Thyroid gland (tissue), 4 donors: ENCODE measurements at places on chromosomes 4 and X. TPM values are rescaled to one million over a fixed set of nuclear protein-coding genes. Genes with fewer than 3 reads are reported as not detected.

GRCh38 chr4:87108142-87108546 lies 112.3 kb downstream of the KLHL8 start:
- DNase-seq = peak; percentile 69

DNA sequence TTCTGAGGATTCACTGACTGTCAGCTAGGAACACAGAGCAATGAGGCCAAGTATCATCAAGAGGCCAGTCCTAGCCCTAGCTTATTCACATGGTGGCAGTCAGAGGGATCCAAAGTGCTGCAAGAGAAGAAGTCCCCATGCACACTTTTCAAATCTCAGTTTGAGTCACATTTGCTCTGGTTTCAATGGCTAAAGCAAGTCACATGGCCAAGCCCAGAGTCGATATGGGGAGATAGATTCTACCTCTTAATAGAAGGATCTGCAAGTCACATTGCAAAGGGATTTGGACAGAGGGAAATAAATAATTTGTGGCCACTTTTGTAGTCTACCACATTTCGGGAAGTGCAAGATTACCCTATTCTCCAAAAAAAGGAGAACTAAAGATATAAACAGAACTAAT lies 3.7 kb upstream of the LCORL start:
- no peak for DNase-seq

DNA sequence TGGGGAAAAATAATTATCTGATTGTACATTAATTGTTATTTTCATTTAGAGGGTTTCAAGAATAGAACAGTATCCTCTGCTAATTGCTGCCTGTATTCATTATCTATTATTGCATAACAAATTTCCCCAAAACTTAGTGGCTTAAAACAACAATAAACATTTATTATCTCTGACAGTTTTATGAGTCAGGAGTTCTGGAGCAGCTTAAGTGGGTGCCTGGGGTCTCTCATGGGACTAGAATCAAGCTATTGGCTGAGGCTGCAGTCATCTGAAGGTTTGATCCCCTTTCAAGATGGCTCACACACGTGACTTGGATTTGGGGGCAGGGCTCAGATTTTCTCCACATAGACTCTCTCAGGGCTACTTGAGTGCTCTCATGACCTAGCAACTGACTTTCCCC lies 98.1 kb upstream of the JADE1 start:
- no peak for DNase-seq

- DNase-seq = no peak
Observed at GRCh38 chr4:40969501-40969900, 219.7 kb downstream of the NSUN7 start.

- DNase-seq = peak; percentile 5
Observed at GRCh38 chrX:49876750-49877149, 2.5 kb upstream of the USP27X start.

DNA sequence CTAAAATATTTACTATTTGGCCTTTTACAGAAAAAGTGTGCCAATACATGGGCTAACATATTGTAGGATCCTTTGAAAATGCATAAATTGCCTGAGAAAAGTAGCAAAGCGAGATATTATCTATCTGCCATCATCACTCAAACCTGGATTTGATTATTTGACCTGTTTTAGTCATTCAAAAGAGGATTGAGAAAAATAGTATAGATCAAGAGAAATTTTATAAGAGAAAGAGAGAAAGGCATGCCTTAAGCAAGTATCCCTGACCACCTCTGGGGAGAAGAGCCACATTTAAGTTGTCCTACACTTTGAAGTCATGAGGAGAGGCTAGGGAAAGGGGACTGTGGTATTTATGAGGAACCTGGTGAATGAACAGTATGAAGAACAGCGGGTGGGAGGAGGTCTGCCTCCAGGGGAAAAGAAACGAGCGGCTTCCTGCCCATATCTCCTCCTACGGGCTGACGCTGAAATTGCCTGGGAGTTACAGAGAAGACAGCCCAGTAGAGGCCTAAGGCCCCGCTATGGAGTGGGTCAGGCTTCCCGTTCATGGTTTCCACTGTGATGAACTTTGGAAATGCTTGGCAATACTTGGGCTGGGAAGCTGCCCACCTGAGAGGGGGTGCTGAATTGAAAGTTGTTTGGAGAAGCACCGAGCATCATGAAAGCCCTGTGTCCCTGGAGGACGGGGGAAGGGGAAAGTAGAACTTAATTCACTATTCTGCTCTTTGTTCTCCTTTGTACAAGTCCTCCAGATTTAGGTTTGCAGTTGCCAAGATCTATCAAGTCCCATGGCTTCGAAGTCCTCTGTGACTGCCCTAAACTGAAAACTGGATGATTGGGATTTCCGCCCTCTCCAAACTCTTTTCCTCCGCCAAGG lies 106.9 kb upstream of the ACSL4 start:
- no peak for DNase-seq

- peak; percentile 9 for DNase-seq
Observed at GRCh38 chr4:107913283-107913899, 18.0 kb upstream of the CYP2U1 start.

DNA sequence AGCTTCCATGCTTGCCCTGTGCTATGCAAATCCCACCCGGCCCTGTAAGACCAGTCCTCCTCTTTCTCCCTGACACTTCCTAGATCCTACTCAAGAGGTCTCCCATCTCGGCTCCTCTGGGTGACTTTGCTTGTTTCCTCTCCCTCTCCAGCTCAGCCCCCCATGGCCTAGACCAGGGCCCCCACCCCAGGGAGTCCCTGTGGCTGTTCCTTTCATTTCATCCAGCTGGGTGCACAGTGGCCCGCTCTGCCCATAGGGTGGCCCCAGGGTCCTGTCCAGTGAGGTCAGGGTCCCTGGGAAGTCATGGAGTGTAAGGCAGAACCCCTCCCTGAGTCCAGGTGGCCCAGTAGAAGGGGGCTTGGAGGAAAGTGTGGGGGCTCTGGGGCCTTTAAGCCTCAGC lies 52.3 kb upstream of the NKX1-1 start:
- DNase-seq = no peak

GRCh38 chr4:77342170-77342810 lies 185.3 kb downstream of the CCNG2 start:
- DNase-seq = no peak

GRCh38 chr4:113921089-113921794 lies 58.2 kb downstream of the ARSJ start:
- no peak for DNase-seq

DNA sequence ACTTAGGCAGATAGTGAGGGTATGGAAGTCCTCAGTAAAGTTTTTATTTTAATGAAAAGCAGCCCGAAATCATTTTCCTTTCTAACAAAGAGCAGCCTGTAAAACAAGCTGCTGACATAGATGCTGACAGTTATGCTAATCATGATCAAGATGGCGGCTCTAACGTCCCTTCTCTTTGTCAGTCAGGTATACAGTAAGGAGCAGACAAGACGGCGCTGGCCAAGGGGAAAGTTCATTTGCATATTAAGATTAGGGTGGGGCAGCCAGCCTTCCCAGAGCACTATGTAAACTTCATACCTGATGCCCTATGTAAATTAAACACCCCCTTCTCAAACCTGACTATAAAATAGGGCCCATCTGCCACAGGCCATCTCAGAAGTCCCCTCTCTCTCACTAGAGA lies 76.9 kb downstream of the MAGEB10 start:
- DNase-seq = no peak

CYBB gene
- total RNA-seq = 6.9 TPM
